ENCODE measurements at places on chromosomes 12 and 14.

- no peak for DNase-seq
These were observed 34.7 kb downstream of the CYP46A1 start for GRCh38 chr14:99718811-99719192.

- DNase-seq: no peak
These were observed 97.0 kb downstream of the ZFP36L1 start for GRCh38 chr14:68695856-68696255.

DNA sequence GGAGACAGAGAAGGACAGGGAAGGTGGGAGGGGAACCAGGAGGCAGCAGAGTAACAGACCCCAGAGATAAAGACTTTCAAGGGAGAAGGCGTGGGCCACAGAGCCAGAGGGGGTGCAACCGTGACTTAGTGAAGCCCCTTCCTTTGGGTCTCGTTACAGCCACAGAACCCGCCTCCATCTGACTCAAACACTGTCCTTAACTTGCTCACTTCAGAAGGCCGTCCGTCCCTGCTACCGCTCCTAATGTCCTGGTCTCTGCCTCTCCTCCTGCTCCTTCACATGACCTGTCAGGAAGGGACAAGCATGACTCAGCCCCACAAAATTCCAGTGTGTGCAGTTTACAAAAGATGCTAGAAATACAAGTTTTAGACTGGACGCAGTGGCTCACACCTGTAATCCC is 18.0 kb downstream of the RIMBP2 start:
- DNase-seq: no peak

- DNase-seq: no peak
These were observed 41.9 kb downstream of the ATP23 start for GRCh38 chr12:57983146-57983857.

DNA sequence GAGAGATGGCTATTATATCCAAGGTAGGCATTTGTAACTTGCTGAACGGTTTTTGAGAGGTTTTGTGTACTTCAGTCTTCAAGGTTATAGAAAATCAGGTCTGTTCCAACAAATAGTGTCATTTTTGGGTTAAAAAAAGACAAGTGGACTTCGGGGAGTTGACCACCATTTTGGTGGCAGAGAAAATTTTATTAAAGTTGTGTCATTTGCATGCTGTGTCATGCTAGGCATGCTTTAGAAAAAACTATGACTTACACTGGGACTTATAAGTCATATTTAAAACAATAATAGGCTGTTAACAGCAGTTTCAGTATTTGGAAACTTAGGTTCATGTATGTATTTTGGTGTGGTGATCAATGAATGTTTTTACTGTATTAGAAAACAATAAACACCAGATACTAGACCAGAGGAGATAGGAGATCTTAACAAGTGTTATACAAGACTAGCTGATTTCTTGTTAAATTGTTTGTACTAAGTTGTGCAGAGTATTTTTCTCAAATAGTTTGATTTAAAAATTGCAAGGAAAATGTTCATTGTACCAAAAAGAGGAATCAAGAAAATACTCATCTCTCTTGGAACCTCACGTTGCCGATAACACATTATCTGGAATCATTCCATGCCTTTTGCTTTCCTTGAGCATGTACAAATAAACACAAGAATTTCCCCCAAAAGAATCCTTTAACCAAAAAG is 1.4 kb downstream of the RAN start:
- no peak for DNase-seq

DNA sequence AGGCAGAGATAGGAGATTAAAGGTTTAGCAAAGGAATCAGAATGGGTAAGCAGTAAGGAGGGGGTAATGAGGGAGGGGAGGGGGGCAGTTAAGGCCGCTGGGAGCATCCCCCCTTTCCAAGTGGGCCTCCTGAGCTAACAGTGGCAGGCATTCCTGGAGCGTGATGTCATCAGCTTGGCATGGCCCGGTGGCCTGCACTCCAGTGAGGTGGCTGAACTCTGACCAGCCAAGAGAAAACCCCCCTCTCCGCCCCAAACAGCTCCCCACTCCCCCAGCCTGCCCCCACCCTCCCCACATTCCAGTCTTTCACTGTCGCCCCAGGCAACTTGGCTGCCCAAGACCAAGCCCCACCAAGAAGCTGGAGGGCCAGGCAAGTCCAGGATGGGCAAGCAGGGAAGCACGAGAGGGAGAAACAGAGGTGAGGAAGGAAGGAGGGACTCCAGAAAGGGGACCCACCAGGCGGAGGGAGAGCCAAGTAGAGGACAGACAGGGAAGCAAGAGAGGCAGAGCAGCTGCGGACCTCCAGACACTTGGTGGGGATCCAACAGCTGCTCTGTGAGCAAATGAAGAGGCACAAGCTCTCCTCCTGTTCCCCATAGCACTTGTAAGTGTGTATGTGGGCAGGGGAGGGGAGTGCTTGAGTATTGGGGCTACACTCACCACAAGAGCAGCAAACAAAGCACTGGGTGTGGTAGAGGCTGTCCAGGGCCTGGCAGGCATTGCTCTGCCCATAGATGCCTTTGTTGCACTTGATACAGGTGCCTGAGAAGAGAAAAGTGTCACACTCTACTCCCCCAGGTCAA is 4.5 kb downstream of the AJUBA start:
- no peak for DNase-seq

DNA sequence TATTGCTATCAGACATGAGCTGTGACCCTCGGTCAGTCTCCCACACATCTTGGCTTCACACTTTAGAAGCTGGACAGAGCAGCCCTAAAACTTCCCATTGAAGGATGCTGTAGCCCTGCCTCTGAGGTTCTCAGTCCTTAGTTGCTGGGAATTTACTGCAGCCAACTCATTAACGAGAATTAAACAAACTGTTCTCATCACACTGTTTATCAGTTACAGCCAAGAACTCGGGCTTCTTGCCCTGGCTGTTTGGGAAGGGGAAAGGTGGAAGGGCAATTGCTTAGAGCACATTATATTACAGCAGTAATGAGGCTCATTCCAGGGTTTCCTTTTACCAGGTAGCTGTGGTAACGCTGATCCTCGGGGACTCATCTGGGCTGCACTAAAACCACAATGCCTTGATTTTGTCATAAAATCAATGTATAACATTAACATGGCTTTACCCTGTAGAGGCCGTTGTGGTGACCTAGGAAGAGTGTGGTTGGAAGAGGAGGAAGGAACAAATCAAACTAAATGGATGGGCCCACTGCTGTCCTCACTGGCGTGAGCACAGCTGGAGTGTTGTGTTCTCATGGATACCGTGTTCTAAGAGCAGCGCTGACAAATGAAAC is 87.1 kb downstream of the GPR135 start:
- DNase-seq: no peak

DNA sequence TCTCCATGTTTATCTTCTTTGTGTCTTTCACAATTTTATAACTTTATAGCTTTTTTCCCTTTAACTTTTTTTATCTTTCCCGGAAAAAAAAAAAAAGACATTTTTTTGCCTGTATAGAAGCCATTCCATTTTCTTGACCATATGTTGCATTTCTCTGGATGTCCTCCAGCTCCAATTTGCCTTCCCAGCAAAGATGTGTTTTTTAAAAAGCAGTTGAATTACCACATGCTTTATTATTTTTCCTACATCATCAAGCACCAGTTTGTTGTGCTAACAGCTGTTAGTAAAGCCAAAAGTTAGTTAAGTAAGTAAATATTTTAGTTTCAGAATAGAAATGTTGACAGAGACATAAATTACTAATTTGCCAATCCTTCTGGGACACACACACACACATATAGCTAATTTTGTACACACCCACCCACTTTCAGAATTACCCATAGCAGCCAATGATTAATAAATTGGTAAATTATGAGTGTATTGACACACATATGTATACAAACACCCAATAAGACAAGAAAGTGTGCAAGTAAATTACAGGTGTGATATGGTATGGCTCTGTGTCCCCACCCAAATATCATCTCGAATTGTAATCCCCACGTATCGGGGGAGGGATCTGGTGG is 118.3 kb downstream of the SLC38A6 start:
- no peak for DNase-seq

DNA sequence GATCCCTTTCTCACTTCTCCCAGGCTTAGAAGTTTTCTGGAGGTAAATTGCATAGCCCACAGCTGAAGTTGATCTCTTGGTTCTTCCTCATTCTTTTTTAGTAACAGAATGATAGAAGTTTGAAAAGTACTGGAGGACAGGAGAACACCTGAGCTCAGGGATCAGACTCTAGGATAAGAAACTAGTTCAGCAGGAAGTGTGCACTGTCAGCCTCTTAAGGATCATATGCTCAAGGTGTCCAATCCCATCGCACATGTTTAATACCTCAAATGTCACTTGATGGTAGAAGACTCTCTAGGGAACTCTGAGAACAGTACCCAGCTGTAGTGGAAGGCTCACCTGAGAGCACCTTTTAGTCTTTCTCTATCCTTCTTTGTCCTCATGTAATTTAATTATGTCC is 14.7 kb upstream of the LIMA1 start:
- DNase-seq: no peak

GRCh38 chr12:3101309-3102024 is 24.3 kb downstream of the TSPAN9 start:
- no peak for DNase-seq

- no peak for DNase-seq
These were observed 553.8 kb downstream of the CCER1 start for GRCh38 chr12:90401185-90401584.

DNA sequence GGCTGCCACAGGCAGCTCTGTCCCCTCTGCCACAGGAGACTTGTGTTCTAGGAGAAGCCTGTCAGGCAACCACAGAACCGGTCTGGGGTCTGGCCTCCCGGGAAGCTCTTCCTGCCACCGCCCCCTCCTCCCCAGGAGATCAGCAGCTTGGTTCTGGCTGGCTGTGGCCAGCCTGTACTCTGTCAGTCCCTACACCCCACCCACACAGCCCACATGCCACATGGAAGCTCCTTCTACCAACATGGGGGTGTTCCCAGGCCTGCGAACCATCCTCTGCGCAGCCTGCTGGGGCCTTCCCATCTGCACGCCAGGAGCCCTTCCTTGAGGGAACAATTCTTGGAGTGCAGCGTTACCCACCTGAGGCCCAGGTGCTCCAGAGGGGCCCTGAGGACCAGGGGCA is 16.8 kb downstream of the TMEM106C start:
- no peak for DNase-seq

DNA sequence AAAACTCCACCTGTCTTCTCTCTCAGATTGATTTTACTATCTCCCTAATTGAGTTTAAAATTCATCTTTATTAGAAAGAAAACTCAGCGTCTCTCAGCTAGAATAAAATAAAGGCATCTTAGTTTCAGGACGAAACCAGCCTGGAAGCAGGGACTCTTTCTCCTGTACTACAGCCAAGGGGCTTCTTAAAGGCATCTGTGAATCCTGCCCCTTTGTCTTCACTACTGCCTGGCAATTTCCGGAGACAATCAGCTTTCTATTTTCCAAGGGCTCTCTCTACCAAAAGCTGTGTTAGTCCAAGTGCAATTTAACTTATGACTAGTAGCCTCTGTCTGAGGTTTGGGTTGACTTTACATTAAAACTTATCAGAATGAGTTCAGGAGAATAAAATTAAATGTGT is 623.3 kb upstream of the FOXG1 start:
- no peak for DNase-seq

GRCh38 chr12:74641262-74641661 is 103.6 kb downstream of the ATXN7L3B start:
- no peak for DNase-seq

DNA sequence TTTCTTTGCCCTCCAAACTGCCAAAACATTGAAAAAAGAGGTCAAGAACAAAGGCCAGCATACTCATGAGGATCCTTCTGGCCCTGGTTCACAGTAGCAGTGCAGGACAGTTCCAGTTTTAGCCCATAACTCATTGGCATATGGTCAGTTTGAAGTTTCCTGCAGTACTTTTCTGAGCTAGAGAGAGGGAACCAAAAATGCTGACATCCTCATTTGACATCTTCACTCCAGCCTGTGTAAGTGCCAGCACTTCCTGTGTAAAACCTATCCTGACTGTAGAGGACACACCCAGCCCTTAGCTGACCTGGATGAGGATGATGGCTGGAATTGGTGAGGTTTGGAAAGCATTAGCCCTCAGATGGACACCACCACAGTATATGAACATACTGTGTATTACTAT is 84.1 kb downstream of the FGD4 start:
- DNase-seq: no peak

- DNase-seq: peak; percentile 54
These were observed 44.0 kb downstream of the ARMH4 start for GRCh38 chr14:58107947-58108552.

DNA sequence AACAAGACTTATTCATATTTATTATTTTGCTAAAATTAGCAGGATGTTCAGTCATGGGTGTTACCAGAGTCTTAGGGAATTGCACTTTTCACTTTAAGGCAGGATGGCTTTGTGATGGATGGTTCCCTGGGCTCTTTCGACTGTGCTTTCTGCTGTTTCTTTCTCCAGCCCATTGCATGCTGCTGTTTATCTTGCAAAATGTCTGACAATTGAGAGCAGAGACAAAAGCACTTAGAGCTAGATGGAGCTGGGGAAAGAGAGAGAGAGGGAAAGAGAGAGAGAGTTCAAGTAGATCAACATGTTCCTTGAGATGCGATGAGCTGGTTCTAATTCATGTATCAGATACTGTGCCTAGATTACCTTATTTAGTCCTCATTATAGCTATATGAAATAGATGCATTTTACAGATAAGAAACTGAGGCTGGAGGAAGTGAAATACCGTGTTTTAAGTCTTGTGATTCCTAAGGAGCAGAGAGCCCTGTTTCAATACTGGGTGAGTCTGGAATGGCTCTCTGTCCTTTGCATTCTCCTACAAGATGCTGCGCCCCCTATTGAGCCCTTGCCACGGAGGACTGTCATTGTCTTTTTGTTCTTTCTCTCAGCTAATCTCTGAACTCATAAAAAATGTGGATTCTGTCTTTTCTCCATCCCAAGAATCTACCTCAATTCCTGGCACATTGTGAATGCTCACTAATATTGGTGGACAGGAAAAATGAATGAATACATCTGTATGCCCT is 227.9 kb downstream of the ALG10B start:
- no peak for DNase-seq

All from T-helper 2 cell (primary cell).